Stomach (tissue), 19 donors: ENCODE measurements at places on chromosomes 7 and 10. TPM values are rescaled to one million over a fixed set of nuclear protein-coding genes. Genes with fewer than 3 reads are reported as not detected.

- DNase-seq, result no peak
Measured at GRCh38 chr7:108008827-108009226, 5.9 kb upstream of the LAMB1 start.

DNA sequence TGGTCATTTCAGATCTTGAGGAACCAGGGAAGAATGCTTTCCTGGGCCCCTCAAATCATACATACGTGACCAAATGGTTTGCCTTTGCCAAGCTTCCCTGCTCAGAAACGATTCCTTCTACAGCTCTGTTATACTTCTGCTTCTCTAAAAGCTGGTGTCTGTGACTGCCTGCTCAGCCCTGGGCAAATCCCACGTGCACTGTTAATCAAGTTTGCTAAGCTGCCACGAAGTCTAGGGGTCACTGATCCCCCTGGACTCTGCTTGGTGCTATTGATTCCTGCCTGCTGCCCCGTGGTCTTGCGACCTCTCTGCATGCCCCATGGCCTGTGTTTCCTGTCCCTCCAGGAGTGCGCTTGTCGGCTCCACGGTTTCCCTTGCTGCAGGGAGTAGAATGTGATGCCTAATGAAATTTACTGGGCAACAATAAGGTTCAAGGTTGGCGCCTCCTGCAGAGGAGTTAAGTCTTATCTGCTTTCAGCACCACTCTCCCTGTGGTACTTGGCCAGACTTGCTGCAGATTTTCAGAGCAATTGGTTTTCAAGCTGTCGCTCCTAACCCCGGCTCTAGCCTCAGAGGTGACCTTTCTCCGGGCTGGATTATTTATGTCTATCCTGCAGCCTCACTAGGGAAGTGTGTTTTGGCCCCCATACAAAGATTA is 201.6 kb upstream of the FZD8 start:
- DNase-seq, result peak; percentile 34

DNA sequence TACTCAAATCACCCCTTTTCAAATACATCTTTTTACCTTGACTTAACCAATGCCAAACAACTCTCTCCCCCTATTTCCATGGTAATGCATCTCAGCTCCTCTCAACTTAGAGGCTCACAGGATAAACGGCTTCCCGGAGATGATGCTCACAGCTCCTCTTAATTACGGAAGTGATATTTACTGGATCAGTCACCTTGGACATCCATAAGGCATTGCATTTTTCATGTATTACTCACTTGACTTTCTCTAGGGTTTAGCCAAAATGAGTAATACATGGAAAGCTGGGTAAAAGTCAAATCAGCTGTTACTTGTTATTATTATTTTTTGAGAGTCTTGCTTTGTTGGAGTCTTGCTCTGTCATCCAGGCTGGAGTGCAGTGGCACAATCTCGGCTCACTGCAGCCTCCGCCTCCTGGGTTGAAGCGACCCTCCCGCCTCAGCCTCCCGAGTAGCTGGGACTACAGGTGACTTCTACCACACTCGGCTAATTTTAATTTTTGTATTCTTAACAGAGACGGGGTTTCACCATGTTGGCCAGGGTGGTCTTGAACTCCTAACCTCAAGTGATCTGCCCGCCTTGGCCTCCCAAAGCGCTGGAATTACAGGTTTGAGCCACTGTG is 73.3 kb upstream of the RHEB start:
- no peak for DNase-seq

GRCh38 chr7:140403878-140404564 is at the start of gene RAB19:
TSS of gene RAB19 (plus strand) at chr7:140404058. CDS start at chr7:140407647, 3,589 bp downstream.
- DNase-seq, result peak; percentile 77

DNA sequence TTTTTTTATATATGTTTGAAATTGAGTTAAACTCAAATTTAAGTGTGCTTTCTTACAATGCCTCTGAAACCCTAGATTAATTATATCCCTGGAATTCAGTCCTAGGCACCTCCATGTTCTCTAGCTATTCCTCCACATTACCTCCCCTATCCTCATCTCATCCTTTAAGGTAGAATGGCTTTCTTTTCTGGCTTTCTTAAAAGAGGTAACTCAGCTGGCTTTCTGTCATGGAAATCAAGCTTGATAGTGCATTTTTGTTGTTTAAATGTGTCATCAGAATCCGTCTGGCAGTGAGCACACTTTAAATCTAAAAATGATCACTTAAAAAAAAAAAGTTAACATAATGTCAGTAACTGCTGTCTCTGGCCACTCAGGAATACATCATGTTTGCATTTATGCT is 42.2 kb downstream of the AHR start:
- DNase-seq, result no peak

- DNase-seq, result peak; percentile 63
Measured at GRCh38 chr7:1025743-1026581, 18.4 kb upstream of the GPR146 start.

GRCh38 chr10:77608281-77608680 is 29.3 kb downstream of the KCNMA1 start:
- no peak for DNase-seq

DNA sequence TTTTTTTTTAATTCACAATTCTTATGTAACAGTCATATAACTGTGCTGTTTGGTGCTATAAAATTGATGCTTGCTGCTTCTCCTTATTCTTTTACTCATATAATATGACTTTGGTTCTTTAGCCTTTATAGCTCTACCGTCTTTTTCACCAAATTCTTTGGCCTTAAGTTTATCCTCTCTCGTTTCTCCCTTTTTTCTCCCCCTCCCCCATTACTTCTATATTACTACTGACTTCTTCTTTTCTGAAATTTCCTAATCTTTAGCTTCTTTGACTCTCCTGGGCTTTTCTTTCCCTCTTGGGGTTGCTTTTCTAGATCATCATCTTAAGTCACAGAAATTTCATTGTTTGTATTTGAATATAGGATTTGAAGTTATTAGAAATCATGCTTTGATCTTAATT is 3.8 kb downstream of the BCCIP start:
- DNase-seq, result no peak

GRCh38 chr10:104195706-104196105 is 36.5 kb downstream of the CFAP43 start:
- no peak for DNase-seq

DNA sequence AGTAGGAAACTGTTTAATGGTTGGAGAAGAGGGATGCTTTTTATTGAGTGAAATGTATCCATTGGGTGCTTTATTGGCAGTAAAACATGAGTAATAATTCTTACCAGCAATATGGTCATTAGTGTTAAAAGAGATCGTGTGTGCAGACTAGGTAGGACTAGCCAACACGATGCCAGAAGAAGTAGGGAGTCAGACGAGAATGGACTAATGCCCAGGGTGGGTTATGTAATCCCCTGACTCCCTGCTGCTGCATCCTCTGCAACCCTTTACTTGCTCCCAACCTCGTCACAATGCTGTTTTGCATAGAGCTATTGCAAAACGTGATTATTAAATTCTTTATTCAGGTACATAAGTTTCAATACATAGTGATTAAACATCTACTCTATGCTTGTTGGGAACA is 1213.7 kb downstream of the GATA3 start:
- no peak for DNase-seq

DNA sequence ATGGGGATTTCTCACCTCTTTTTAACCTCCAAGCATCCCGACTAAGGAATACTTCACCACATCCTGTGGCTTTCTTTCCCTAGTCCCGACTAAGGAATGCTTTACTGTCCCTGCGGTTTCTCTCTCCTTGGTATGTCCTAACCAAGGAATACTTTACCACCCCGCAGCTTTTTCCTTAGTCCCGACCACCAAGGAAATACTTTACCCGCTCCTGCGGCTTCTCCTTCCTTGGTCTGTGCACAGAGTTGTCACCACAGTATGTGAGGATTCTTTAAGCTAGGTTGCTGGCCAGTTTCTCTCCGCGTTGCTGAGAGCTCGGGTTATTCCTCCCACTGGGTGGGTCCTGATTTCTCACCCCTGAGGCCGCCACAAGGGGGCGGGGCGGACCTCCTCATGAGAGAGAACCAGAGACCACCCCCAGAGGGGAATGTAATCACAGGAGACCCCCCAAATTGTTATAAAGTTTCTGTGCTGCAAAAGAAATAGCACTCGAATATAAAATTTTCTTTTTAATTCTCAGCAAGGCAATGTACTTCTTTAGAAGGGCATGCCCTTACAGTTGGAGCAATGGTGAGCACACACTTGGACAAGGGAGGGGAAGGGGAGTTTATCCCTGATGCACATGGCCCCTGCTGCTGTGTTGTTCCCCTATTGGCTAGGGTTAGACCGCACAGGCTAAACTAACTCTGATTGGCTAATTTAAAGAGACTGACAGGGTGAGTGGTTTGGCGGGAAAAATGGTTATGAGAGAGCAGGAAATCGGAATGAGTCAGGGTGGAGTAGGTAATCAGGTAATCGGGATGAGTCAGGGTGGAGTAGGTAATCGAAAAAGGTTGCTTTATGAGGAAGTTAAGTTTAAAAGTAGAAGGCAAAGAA is 12.8 kb downstream of the SUGCT start:
- no peak for DNase-seq

DNA sequence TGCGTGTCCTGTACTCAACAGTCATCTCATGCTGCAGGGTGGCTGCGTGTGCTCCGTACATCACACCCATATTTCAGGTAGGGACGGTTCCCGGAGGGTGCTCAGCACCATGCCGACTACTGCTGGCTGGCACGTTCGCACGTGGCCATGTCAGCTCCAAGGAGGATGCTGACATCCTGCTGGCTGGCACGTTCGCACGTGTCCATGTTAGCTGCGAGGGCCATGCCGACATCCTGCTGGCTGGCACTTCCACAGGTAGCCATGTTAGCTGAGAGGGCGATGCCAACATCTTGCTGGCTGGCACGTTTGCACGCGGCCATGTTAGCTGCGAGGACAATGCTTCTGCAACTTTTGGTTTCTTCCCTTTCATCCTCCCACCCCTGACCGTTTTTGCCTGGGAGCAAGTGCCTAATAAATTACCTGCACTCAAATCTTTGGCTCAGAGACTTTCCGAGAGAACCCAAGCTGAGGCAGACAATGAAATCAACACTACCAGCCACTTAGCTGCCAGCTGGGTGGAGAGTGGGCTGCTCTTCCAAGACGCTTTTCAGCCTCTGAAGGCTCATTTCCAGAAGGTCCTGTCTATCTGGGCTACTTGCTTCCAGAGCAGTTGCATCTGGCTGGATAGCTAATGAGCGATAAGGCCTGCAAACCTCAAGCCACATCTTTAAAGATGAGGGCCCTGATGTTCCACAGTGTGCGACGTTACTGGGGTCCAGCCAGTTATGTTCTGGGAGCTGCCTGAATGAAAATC is 104.6 kb downstream of the WDR37 start:
- peak; percentile 24 for DNase-seq

DNA sequence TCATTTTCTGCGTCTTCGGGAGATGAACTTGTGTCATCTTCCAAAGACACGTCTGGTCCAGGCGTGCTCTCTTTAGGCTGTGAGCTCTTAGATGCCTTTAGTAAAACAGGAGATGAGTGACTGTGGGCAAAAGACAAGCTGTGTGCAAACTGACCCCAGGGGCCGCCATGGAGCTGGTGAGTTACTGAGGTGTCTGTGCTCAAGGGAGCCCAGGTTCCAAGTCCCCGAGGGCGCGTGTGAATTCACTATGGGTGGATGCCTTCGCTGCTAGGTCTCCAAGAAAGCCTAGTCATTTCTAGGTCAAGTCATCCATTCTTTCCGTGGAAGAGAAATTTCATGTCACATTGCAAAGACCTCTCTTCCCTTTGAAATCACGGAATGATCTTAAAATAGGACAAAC is 83.9 kb upstream of the NMT2 start:
- no peak for DNase-seq

- no peak for DNase-seq
Measured at GRCh38 chr10:22624287-22624738, 90.1 kb downstream of the PIP4K2A start.

DNA sequence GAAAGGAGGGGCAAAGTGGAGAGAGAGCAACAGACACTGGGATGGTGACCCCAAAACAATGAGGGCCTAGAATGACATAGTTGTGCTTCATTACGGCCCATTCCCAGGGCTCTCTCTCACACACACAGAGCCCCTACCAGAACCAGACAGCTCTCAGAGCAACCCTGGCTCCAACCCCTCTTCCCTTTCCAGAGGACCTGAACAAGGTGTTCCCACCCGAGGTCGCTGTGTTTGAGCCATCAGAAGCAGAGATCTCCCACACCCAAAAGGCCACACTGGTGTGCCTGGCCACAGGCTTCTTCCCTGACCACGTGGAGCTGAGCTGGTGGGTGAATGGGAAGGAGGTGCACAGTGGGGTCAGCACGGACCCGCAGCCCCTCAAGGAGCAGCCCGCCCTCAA is 20.7 kb downstream of the PRSS2 start:
- DNase-seq, result no peak

DNA sequence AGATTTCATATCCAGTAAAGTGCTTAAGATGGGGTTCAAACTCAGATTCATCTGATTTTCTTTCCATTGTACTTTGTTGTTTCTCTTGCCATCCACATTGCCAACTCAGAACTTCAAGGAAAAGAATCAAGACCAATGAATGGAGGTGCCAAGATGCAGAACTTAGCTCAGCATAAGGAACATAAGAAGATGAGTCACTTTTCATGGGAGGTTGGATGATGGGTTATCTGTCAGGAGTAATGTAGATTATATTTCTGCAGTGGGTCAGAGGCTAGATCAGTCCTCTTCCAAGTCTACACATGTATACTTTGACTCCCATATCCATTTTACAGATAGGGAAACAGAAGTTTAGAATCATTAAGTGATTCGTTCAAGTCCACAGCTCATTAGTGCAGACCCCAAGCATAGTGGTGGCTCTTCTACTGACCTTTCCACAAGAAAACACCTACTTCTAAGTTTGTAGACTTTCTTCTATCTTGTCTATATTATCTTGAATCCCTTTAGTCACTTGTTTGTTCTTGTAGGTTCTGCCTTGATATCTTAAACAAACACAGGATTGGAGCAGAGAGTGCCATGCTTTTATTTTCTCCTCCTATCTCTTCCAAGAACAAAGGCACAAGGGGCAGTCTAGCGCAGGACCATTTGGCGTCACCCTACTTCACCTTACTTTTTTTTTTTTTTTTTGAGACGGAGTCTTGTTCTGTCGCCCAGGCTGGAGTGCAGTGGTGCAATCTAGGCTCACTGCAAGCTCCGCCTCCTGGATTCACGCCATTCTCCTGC is 14.0 kb upstream of the ADD3 start:
- DNase-seq, result no peak

- no peak for DNase-seq
Measured at GRCh38 chr7:28919510-28919909, 38.6 kb downstream of the TRIL start.

- DNase-seq, result no peak
Measured at GRCh38 chr10:82551506-82551905, 676.5 kb downstream of the NRG3 start.

- no peak for DNase-seq
Measured at GRCh38 chr7:81761031-81761430, 8.8 kb downstream of the HGF start.

Gene BHLHA15
- total RNA-seq, result 6.4 TPM

Gene TMEM225B
- total RNA-seq, result not detected

Gene GNGT1
- not detected for total RNA-seq

Gene BEND7
- total RNA-seq, result 32.1 TPM

Gene TLL2
- not detected for total RNA-seq

Gene INMT
- total RNA-seq, result 27.2 TPM

Gene TMEM178B
- total RNA-seq, result not detected
